ENCODE measurements at places on chromosomes 11 and 22. TPM values are rescaled to one million over a fixed set of nuclear protein-coding genes. Genes with fewer than 3 reads are reported as not detected.

The HBE1 gene
- total RNA-seq, result not detected

The TSSK2 gene
- total RNA-seq, result not detected

The MPZL3 gene
- total RNA-seq, result 23.9 TPM

The CHADL gene
- total RNA-seq, result 0.24 TPM

The C1QTNF5 gene
- total RNA-seq, result not detected

The IFITM10 gene
- 1.2 TPM for total RNA-seq

The TRPC6 gene
- total RNA-seq, result not detected

The C11orf52 gene
- not detected for total RNA-seq

The C1QTNF6 gene
- 7.7 TPM for total RNA-seq

The CTSF gene
- total RNA-seq, result 1.2 TPM

The FDXACB1 gene
- total RNA-seq, result 4.7 TPM

The CRYBB1 gene
- not detected for total RNA-seq

The OTOG gene
- not detected for total RNA-seq
